ENCODE measurements at places on chromosomes 1 and 21. TPM values are rescaled to one million over a fixed set of nuclear protein-coding genes. Genes with fewer than 3 reads are reported as not detected.

SERTAD4 gene
- not detected for total RNA-seq

CLDN17 gene
- total RNA-seq, result not detected

DENND2D gene
- 190 TPM for total RNA-seq

LIPI gene
- not detected for total RNA-seq

SLC5A9 gene
- not detected for total RNA-seq

MX1 gene
- 162 TPM for total RNA-seq

LCE1E gene
- not detected for total RNA-seq

DNA sequence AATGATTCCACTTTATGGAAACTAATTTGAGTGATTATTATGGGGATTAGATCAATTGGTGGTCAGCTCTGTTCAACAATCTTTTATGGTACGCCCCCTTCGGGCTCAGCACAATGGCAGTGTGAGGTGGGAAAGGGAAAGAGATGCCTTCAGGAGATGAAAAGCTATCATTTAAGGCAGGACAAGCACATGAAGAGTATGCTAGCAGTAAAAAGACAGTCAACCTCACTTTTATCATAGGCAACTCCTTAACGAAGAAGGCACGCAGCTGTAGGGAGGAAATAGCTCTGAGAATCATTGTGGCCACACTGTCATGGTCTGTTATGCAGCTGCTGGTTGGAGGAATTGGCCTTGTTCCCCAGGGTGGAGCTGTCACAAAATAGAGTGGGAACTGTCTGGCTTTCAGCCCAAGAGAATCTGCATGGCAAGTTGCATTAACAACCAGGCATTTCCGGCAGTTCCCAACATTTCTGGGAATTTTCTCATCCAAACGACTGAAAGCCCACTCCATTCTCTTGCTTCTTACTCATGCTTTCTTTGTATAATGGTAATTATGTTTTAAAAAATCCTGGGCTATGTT lies 54.4 kb upstream of the BCL10 start:
- no peak overlapping the region for H3K27ac ChIP-seq
- H3K27me3 ChIP-seq, result peaks cover 11% of the 10 kb centered on the region
- no peaks in the 10 kb centered on the region for H3K36me3 ChIP-seq
- H3K4me3 ChIP-seq, result no peak overlapping the region
- no peak for DNase-seq

GRCh38 chr1:175221557-175222175 lies 29.1 kb upstream of the KIAA0040 start:
- no peak for DNase-seq
- peaks cover 9% of the 10 kb centered on the region for H3K4me1 ChIP-seq
- H3K27me3 ChIP-seq, result no peaks in the 10 kb centered on the region
- H3K36me3 ChIP-seq, result no peaks in the 10 kb centered on the region
- no peak overlapping the region for H3K27ac ChIP-seq

- no peak overlapping the region for H3K4me3 ChIP-seq
- no peaks in the 10 kb centered on the region for H3K27me3 ChIP-seq
- H3K36me3 ChIP-seq, result no peaks in the 10 kb centered on the region
- H3K27ac ChIP-seq, result no peak overlapping the region
- H3K4me1 ChIP-seq, result peaks cover 12% of the 10 kb centered on the region
These were observed 12.2 kb upstream of the GPR161 start for GRCh38 chr1:168148916-168149315.

- H3K4me3 ChIP-seq, result no peak overlapping the region
- H3K4me1 ChIP-seq, result no peaks in the 10 kb centered on the region
These were observed 28.9 kb upstream of the VAV3 start for GRCh38 chr1:107993920-107994319.

DNA sequence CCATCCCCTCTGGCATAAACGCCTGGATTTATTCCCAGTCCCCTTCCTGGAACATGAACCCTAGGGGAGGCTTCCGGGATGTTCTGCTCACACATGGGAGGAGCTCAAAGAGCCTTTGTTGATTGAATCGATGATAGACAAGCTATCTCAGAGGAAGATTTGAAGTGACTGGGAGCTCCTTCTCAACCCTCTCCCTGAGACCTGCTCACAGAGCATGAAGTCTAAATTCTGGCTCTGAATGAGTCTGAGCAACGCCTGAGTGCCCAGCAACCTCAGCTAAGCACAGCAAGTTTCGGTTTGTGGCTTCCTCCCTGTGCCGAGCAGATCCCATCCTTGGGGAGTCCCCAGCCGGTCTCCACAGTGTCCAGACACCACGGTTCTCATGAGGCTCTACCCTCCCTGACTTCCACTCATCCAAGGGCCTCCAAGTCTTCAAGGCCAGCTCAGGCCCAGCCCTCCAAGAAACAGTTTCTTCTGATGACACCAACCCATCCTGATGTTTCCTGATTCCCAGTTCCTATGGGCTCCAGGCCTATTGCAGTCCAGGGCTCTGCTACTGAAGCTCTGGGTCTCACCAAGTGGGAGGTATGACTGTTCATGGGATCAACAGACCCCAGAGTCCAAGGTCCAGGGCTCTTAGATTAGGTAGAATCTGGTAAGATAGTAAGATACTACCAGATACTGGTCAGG lies 190.8 kb downstream of the DYRK1A start:
- H3K27me3 ChIP-seq, result peaks cover 5% of the 10 kb centered on the region
- H3K27ac ChIP-seq, result no peak overlapping the region

GRCh38 chr1:150259217-150259616 lies 1.6 kb downstream of the CA14 start:
- no peaks in the 10 kb centered on the region for H3K36me3 ChIP-seq
- H3K27me3 ChIP-seq, result peaks cover 26% of the 10 kb centered on the region
- no peak overlapping the region for H3K27ac ChIP-seq
- no peak overlapping the region for H3K4me3 ChIP-seq
- H3K4me1 ChIP-seq, result peaks cover 11% of the 10 kb centered on the region

- H3K27me3 ChIP-seq, result no peaks in the 10 kb centered on the region
- no peak overlapping the region for H3K4me3 ChIP-seq
- no peak overlapping the region for H3K27ac ChIP-seq
- no peak for DNase-seq
- no peaks in the 10 kb centered on the region for H3K4me1 ChIP-seq
- H3K36me3 ChIP-seq, result no peaks in the 10 kb centered on the region
These were observed 25.9 kb upstream of the ACTL8 start for GRCh38 chr1:17729248-17729647.

DNA sequence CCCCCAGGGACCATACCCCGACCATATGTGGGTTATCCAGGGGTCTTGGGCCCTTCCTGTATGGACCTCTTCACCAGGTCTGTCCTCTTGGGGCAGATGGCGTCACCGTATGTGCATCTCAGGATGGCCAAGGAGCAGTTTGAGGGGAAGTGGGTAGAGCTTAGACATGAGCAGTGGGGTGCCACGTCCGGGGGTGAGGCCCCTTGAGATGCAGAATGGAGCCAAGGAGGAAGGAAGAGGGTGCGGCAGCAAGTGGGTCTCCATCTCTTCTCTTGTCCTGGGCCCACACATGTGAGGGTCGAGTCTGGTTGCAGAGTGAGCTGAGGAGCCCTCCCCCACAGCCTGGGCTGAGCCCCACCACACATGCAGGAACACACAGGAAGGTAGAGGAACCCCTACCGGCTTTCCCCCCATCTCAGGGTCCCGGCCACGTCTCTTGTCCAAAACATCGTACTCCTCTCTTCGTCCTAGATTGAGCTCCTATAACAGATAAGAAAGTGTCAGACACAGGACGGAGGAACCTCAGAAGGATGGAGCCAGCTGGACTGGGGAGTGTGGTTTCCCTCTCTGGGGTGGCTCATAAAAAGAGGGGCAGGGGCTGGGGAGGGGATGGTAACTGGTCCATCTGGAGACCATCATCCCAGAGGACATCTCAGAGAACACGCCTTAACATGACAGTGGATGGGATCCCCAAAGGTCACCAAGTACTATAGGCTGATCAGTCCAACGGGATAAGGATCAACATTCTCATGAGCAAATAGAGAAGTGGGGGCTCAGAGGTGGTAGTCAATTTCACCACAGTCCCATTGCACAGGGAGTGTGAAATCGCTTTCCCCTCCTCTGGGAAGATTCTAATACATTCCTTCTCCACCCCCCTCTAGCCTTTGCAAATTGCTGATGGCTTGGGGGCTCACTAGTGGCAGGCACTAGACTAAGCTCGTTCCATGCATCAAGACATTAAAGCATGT lies 79.9 kb downstream of the CD247 start:
- DNase-seq, result no peak
- H3K4me3 ChIP-seq, result no peak overlapping the region
- H3K4me1 ChIP-seq, result peaks cover 82% of the 10 kb centered on the region

GRCh38 chr21:46368533-46369285 lies 44.8 kb downstream of the PCNT start:
- H3K27me3 ChIP-seq, result no peaks in the 10 kb centered on the region
- H3K36me3 ChIP-seq, result peaks cover 36% of the 10 kb centered on the region
- peak; percentile 72 for DNase-seq
- peak overlapping the region; percentile 31 for H3K4me3 ChIP-seq
- peak overlapping the region; percentile 86 for H3K27ac ChIP-seq

DNA sequence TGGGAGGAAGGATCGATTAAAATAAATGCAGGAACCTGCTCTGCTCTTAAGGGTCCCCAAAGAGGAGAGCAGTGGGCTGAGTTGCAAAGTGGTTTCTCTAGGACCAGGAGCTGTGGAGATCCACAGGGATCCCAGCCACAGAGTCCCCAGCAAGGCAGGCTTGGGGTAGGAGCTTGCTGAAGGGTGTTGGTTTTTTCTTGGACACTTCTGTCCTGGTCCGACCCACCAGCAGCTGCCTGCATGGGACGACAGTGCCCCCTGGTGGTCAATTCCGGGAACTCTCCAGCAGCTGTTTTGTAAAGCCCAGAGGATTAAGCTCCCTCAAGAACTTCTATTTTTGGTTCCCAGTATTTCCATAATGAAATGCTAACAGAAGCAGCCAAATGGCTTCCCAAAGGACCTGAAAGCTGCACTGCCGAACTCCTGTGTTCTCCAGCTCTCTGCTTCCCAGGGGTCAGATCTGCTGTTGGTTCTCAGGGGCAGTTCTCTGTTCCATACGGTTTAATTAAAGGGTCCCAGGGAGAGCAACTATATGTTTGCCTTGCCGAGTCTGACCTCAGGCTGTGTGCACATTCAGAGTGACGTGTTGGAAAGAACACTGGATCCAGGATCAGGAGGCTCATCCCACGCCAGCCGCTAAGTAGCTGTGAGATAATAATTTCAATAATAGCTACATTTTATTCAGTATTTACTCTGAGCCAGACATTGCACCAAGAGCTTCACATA lies 23.2 kb downstream of the NENF start:
- no peaks in the 10 kb centered on the region for H3K27me3 ChIP-seq
- peaks cover 7% of the 10 kb centered on the region for H3K4me1 ChIP-seq
- H3K27ac ChIP-seq, result no peak overlapping the region
- H3K36me3 ChIP-seq, result no peaks in the 10 kb centered on the region
- peak; percentile 91 for DNase-seq

DNA sequence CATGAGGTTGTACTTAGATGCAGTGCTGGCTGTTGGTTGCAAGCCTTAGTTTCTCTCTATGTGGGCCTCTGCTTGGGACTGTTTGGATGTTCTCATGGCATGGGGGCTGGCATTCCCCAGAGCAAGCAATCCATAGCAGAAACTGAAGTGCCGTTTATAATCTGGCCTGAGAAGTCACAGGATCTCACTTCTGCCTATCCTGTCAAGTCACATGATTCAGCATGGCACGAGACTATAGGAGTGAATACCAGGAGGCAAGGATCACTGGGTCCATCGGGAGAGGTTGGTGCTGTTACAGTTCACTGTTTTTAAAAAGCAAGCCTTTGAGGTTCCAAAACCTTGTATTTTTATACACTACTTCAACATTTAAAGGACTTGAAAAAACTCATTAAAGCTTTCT lies 16.7 kb downstream of the COLGALT2 start:
- H3K27ac ChIP-seq, result no peak overlapping the region
- no peak for DNase-seq
- H3K4me3 ChIP-seq, result no peak overlapping the region
- H3K27me3 ChIP-seq, result peaks cover 1% of the 10 kb centered on the region
- no peaks in the 10 kb centered on the region for H3K36me3 ChIP-seq

- H3K27ac ChIP-seq, result no peak overlapping the region
- H3K4me3 ChIP-seq, result no peak overlapping the region
- H3K4me1 ChIP-seq, result no peaks in the 10 kb centered on the region
These were observed 153.7 kb downstream of the KCNJ6 start for GRCh38 chr21:37762606-37763005.

- H3K27me3 ChIP-seq, result no peaks in the 10 kb centered on the region
- no peak overlapping the region for H3K27ac ChIP-seq
- H3K4me1 ChIP-seq, result no peaks in the 10 kb centered on the region
These were observed 33.5 kb downstream of the IQGAP3 start for GRCh38 chr1:156538711-156539440.

DNA sequence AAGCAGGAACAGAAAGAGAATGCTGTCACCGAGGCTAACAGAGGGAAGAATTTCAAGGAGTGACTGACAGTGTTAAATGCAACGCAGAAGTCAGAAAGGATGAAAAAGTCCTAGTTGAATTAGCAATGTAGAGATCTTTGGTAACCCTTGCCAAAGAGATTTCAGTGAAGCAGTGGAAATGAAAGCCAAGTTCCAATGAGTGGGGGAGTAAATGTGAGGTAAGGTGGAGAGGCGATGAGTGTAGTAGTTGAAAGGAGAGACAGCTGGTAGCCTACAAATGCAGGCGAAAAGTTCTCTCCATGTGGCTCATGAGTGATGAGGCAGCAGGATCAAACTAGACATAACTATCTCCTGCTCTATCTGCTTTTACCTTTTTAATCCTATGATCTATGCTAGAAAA lies 74.6 kb upstream of the IPO9 start:
- H3K4me1 ChIP-seq, result peaks cover 19% of the 10 kb centered on the region
- H3K27ac ChIP-seq, result no peak overlapping the region
- no peak overlapping the region for H3K4me3 ChIP-seq
- no peak for DNase-seq
- H3K27me3 ChIP-seq, result peaks cover 2% of the 10 kb centered on the region
- no peaks in the 10 kb centered on the region for H3K36me3 ChIP-seq

GRCh38 chr1:81650776-81651175 lies 150.0 kb upstream of the ADGRL2 start:
- H3K4me1 ChIP-seq, result no peaks in the 10 kb centered on the region
- H3K36me3 ChIP-seq, result no peaks in the 10 kb centered on the region
- H3K27me3 ChIP-seq, result no peaks in the 10 kb centered on the region
- H3K4me3 ChIP-seq, result no peak overlapping the region
- no peak for DNase-seq

- H3K27me3 ChIP-seq, result no peaks in the 10 kb centered on the region
- no peak overlapping the region for H3K4me3 ChIP-seq
- no peak overlapping the region for H3K27ac ChIP-seq
- peaks cover 14% of the 10 kb centered on the region for H3K36me3 ChIP-seq
- DNase-seq, result no peak
- H3K4me1 ChIP-seq, result peaks cover 24% of the 10 kb centered on the region
These were observed 86.8 kb downstream of the TGFBR3 start for GRCh38 chr1:91799159-91799558.

- H3K27me3 ChIP-seq, result no peaks in the 10 kb centered on the region
- no peaks in the 10 kb centered on the region for H3K36me3 ChIP-seq
- no peak overlapping the region for H3K27ac ChIP-seq
- no peak for DNase-seq
- no peaks in the 10 kb centered on the region for H3K4me1 ChIP-seq
These were observed 30.6 kb upstream of the SSBP3 start for GRCh38 chr1:54436826-54437225.

GRCh38 chr1:100597784-100598183 lies 59.8 kb downstream of the GPR88 start:
- no peak overlapping the region for H3K27ac ChIP-seq
- DNase-seq, result no peak
- peaks cover 2% of the 10 kb centered on the region for H3K27me3 ChIP-seq
- no peak overlapping the region for H3K4me3 ChIP-seq
- peaks cover 5% of the 10 kb centered on the region for H3K36me3 ChIP-seq
- no peaks in the 10 kb centered on the region for H3K4me1 ChIP-seq

- H3K4me3 ChIP-seq, result no peak overlapping the region
- H3K36me3 ChIP-seq, result no peaks in the 10 kb centered on the region
- no peaks in the 10 kb centered on the region for H3K4me1 ChIP-seq
These were observed 36.1 kb downstream of the KANK4 start for GRCh38 chr1:62282909-62283755.

- peaks cover 3% of the 10 kb centered on the region for H3K27me3 ChIP-seq
- peak overlapping the region; percentile 74 for H3K27ac ChIP-seq
- peak overlapping the region; percentile 76 for H3K4me3 ChIP-seq
- peaks cover 2% of the 10 kb centered on the region for H3K36me3 ChIP-seq
- H3K4me1 ChIP-seq, result peaks cover 79% of the 10 kb centered on the region
These were observed 2.7 kb downstream of the MAN1C1 start for GRCh38 chr1:25619101-25619890.

Measured in activated CD4-positive, alpha-beta T cell treated with anti-CD3 and anti-CD28 coated beads for 36 hours (primary cell).